WTC11 (cell line): ENCODE measurements at places on chromosomes 3 and 15.

DNA sequence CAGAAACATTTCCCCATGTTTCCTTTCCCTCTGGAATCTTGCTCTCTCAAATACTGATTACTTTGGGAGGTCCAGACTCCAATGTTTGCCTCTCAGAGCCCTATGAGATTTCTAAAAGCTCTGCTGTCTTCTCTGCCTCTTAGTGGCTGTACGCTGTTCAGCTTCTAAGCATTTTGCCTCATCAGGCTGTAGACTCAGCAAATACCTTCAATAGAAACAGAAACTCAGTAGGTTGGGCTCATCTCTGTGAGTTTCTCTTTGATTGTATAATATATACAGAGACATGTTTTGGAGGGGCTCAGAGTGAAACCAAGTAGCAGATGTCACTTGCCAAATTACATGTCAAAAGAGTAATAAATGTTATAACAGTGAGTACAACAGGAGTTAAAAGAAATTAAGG, 380.8 kb upstream of the MEIS2 start:
- DNase-seq: no peak

DNA sequence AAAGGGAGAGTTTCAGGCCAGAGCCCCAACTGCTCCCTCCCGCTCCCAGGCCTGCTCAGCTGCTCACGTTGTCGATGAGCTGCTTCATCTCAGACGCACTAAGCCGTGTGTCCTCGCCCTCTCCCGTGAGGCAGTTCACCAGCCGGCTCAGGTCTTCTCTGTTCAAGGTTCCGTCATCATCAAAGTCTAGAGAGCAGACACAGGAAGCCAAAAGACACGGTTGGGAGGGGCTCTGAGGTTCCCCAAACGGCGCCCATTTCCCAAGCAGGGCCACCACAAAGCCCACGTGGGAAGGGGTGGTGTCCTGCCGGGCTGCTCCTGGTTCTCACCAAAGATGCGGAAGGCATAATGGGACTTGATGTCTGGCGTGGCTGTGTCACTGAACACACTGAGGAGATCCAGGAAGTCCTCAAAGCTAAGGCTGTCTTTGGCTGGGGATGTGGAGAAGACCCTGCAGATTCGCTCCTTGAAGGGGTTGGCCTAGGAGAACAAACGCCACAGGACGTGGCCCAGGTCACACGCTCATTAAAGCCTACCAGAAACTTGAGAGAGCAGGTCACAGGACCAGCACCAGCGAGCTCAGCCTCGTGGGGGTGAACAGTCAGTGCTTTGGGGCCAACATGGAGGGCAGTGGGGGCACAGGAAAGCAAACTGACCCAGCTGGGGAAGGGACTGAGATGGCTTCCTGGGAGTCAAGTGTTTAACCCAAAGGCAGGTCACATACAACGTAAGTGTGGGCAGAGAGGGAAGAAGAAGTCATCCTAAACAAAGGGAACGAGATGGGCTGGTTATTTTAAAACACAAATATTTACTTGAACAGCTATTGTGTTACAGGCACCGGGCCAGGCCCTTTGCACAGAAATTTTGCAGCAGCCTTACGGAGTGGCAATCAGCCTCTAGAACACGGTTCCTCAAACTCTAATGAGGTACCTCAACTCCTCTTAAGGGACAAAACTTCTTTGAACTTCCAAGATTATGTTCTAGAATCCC, 2.4 kb downstream of the CIB1 start:
- no peak for DNase-seq

- no peak for DNase-seq
Observed at GRCh38 chr3:89740881-89741177, 633.4 kb downstream of the EPHA3 start.

DNA sequence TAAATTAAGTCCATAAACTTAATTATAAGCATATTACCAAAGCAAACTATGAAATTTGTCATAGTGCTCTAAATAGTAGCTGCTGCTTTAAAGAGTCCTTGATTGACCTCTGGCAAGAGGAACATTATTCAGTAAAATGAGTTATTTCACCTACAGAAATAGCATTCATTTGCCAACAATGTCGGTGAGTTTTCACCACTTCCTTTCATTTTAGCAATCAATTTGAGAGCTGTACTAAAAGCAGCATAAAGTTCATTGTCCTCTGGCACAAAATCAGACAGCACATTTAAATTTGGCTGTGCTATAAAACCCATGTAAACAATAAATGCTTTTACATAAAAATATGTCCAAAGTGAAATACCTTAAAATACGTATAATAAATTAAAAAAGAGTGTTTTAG, 1515.7 kb downstream of the SI start:
- DNase-seq: no peak

DNA sequence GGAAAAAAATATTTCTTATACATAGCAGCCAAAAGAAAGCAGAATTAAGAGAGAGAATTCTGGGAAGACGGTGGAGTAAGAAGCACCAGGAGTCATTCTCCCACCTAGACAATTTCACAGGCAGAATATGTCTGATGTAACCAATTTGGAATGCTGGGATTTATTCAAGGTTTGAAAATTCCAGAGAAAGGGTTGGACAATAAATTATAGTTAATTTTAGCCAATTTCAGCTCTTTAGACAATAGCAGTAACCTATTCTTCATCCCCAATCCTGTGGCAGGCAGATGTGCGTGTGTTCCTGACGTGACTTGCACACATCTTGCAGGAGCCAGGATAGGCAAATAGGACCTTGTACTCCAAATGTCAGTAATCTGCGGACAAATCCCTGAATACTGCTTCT, 541.0 kb upstream of the NAALADL2 start:
- DNase-seq: no peak

- DNase-seq: no peak
Observed at GRCh38 chr3:112604536-112604935, 36.4 kb downstream of the CCDC80 start.

- no peak for DNase-seq
Observed at GRCh38 chr3:77915336-77915735, 875.4 kb downstream of the ROBO2 start.

- DNase-seq: no peak
Observed at GRCh38 chr3:151196434-151196833, 6.6 kb downstream of the GPR171 start.

GRCh38 chr3:195165265-195165609, 105.7 kb downstream of the XXYLT1 start:
- no peak for DNase-seq

GRCh38 chr3:145191543-145191942, 969.4 kb downstream of the PLOD2 start:
- DNase-seq: no peak

DNA sequence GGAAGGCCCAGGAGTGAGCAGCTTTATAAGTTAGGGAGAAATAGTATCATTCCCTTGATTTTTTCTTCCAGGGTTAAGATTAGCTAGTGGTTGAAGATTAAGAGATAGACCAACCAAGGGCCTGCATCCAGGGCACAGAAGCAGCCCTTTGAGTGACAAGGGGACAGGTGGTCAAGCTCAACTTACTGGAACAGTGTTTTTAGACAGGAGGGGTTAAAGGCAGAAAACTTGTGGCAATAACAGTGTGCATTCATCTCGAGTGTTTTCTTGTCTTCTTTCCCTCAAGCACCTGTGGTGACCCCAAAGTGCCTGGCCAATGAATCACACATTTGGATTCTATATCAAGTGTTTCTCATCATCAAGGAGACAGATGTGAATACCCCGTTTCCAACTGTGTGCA, 267.5 kb downstream of the PDCD6IP start:
- no peak for DNase-seq

DNA sequence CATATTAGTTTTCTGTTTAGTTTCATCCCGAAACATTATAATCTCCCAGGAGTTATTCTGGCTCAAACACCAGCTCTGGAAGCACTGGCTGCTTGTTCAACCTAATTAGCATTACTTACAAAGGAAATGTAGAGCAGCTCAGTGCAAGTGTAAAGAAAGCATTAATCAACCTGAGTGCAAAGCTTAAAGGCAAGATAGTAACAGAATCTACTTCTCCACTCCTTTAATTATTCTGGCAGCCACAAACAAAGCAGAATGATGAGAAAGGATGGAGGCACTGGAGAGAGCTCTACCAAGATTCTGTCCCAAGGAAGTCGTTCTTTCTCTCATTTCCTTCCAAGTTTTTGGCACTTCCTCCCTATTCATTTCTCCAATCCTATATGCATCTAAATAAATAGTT, 1384.0 kb downstream of the ZPLD1 start:
- no peak for DNase-seq

GRCh38 chr3:149848238-149848637, 35.2 kb downstream of the RNF13 start:
- no peak for DNase-seq

DNA sequence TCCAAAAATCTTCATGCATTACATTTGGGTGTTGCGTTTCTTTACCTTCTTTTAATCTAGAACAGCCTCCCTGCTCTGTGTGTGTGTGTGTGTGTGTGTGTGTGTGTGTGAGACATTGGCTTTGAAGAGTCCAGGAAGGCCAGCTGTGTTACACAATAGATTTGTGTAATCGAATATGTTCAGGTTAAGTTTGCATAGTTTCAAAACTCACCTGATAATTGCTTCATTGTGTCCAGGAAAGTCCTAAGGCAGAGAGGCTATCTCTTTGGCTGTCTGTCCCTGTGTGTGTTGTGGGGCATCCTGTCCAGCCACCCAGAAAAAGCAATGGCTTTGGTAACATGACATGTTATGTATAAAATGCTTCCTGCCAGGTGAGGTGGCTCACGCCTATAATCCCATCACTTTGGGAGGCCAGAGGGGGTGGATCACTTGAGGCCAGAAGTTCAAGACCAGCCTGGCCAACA, 37.5 kb downstream of the ZNF710 start:
- DNase-seq: no peak
